ENCODE measurements at places on chromosomes 4 and X.

DNA sequence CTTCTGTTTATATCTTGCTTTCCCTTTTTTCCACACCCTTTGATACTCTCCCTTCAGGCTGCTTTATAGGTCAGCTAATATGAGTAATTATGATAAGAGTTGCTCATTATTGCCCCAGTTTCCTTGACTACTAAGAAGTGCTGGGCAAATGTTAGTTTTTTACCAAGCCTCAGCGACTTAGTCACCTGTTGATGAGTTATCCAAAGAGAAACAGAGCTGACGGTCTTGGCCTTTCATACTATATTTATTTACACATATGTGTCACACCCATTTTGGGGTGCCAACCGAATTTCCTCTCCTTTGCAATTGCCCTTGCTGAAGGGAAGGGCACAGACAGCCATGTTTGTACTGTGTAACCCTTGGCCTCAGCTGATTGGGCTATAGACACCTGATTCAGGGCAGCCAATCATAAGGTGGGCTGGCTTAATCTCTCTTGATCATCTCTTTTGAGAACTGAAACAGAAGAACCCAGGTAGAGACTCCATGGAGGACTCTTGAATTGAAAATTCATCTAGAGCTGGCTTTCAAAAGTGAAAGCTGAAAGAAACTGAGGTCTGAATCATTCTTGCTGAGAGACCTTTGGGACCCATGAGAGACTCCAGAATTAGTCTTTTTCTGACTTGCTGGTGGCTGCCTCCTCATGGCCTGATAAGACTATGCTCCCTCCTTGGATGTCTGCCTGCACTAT lies 111.7 kb upstream of the RPS6KA3 start:
- no peak for DNase-seq

DNA sequence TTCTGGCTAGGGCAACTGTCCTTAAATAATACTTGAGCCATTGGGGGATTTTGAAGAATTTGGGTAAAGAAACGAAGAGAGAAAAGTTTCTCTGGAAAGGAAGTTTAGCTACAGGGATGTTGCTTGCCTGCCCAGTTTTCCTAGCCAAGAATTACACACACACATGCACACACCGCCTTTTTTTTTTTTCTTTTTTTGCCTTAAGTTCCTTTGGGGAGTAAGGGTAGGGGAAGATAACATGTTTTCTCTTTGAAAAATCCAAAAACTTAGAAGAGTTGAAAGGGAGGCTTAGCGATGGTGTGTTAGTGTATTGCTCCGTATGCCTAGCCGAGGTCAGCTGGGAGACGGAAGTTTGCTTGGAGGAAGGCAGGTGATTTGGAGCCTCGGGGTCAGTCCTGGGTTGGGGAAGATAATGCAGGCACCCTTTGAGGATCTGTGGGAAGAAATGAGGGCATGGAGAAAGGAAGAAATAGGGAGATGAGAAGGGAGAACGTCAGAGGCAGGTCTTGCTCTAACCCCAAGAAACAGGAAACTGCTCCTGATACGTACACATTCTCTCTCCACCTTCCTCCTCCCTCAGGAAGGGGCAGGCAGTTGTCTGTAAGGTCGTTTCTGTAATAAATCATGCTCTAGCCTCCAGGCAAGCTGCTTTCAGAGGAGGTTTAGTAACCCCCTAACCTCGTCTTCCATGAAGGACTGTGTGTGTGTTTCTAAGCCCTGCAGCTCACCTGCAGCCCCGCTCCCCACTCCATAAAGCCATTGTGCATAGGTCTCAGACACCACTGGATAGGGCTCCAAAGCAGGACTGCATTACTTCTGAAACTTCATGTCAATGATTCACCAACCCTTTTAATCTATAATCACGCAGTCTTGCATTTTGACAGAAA lies 10.5 kb downstream of the KLF3 start:
- no peak for DNase-seq

DNA sequence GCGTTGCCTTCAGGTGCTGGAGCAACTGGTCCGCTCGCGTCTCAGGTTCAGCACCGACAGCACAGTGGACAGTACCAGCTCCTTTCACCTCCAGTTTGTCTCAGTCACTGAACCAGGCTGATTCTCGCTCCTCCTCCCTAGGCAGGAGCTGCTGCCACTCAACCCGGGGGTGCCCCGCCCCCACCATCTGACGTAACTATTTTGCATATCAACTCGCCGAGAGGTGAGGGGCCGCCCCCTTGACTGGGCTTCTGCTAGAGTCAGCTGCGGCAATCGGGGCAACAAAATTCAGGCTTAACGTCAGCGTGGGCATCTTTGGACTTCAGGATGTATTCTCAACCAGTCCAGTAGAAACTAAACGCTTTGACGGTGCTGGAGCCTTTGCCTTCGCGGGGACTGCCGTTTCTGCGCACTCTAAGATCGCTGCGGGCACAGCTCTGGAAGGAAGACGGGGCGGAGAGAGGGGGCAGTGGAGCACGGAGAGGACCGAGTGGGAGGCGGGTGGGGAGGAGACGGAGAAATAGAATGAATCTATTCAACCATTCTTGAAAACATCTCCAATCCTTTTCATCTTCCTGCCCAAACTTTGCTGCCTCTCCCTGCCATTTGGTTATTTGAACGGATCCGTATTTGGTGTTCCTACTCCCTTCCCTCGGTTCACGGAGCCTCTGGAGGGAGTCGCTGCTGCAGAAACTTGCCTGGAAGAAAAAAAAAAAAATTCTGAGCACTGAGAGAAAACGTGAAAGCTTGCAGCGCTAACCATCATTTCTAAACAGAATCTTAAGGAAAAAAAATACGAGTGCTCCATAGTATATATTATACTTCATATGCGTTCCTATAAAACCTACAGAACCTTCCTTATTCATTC lies at the start of gene FSTL5:
Gene FSTL5, minus strand, starts transcription at position 109 of the 868 bp plus-strand sequence. CDS start 52,604 bp downstream, outside the sequence.
- DNase-seq, result no peak

DNA sequence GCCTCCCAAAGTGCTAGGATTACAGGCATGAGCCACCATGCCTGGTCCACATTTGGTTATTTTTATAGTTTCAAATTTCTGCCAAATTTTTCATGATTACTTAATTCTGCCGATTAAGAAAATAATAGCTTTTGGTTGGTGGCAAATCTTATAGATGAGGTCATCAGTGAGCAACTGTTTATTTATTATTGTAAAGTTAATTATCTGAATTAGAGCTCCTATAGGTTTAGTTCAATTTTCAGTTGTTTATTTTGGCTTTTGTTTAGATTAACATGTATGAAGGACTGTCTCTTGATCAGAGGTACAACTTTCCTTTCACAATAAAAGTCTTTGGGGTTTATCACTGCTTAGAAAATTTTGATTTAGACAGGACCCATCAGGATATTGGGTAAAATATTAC lies 262.2 kb downstream of the SLC7A11 start:
- DNase-seq, result no peak

- no peak for DNase-seq
These were observed 101.9 kb downstream of the PCDH7 start for GRCh38 chr4:30821859-30822612.

DNA sequence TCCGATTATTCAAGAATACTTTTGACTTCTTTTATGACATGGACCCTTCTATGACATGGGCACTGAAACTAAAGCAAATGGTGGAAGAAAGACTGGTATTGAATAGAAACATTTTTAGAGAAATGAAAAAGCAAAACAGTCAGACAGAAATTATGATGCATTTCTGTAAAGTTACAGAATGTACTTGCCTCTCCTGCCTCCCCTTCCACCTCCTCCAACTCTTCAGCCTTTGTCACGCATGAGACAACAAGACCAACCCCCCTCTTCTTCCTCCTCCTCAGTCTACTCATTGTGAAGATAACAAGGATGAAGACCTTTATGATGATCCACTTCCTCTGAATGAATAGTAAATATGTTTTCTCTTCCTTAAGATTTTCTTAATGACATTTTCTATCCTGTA lies 46.3 kb upstream of the HUWE1 start:
- no peak for DNase-seq

- no peak for DNase-seq
These were observed 253.0 kb downstream of the PTTG2 start for GRCh38 chr4:38213083-38213805.

Data from stimulated activated CD8-positive, alpha-beta memory T cell treated with anti-CD3 and anti-CD28 coated beads, Interleukin-4, amount 100 ng/mL, for 1 hour (primary cell).